ENCODE measurements at places on chromosomes 13 and 19.

- peak; percentile 40 for DNase-seq
Observed at GRCh38 chr19:10927730-10928562, 493 bp downstream of the YIPF2 start.

- DNase-seq = peak; percentile 82
Observed at GRCh38 chr19:57527136-57527881, at the start of gene ZNF549. Gene ZNF549 (plus strand): TSS chr19:57527356. CDS start chr19:57527574, 218 bp downstream.

DNA sequence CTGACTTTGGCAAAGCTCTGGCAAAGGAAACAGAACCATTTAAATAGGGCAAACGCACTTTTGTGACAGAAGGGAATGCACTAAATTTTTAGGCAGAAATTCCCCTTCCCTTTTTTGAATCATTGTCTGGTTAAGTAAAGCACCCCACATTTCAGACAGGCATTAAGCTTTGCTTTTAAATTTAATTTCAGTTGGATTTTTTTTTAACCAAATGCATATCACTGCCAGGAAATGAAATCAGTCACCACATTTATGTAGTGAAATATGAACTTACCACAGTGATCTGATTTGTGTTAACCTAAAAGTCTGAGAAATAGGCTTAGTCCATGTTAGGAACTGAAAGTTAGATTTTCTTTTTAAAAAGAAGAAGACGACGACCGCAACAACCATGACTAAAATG, 10.8 kb downstream of the GPR183 start:
- no peak for DNase-seq

DNA sequence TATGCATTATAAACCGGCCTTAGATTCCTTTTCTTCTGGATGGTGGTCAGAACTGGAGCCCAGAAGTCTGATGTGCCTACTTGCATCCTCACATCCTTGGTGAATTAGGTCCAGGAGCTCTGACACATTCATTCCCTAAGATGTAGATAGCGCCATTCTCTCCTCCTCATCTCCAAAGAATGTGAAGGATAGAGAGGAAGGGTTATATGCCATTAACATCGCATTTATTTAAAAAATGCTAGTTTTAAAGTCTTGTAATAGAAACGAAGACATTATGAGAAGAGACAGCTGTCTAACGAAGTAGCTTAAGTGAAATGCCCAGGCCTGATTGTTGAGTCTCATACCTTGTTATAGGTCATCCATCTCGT, 9.7 kb downstream of the MBNL2 start:
- DNase-seq = no peak

DNA sequence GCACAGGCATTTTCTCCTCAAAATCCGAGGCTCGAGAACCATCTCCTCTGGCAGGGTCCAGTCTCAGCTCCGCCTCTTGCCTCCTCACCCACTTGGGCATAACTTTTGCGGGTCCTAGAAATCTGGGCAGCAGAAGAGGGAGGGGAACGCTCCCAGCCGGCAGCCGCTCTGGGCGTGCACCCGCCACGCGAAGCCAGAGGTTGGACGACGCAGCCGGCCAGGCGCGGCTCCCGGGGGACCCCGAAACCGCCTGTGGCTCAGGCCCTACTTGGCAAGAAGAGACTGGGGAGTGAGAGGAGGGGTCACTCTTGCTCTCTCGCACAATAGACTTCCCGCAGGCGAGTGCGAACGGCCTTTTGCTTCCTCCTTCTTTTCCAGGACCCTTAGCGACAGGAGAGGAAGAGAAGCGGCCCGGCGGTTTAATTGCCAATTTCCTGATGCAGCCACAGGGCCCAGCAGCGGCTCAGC, 6.0 kb upstream of the SOX1 start:
- DNase-seq = no peak

GRCh38 chr13:21910546-21910945, 239.7 kb downstream of the FGF9 start:
- no peak for DNase-seq

- DNase-seq = no peak
Observed at GRCh38 chr13:95485045-95485517, 67.4 kb upstream of the CLDN10 start.

DNA sequence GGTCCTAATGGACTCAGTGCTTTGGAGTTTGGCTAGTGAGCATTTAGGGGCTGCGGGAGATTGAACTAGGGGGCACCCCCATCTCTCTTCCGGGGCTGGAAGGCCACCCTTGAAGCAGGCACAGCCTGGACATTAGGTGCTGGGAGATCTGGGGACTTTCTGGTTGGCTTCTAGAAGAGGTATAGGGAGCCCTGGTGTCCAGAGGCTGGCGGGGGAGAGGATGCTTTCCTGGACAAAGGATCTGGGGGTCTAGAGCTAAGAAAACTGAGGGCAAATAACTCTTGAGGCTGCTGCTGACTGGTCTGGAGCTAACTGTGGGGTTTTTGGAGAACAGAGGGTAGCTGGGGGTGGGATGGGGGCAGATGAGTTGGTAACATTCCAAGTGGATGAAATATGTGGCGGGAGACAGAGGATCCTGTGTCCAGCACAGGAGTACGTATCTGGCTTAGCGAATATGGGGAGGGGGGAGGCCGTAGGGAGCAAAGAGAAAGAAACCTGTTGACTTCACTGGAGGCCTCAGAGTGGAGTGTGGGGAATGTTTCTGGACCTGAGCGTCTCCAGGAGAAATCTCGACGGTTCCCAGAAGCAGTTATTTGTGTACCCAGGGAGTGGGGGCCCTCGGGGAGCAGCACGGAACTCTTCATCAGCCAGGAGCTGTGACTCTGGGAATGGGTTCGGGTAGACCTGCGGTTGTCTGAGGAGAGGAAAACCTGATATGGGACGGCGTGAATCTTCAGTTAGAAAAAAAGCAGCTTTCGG, 1.4 kb downstream of the HNRNPUL1 start:
- DNase-seq = no peak

GRCh38 chr13:112115403-112116091, 48.6 kb downstream of the SOX1 start:
- DNase-seq = no peak

DNA sequence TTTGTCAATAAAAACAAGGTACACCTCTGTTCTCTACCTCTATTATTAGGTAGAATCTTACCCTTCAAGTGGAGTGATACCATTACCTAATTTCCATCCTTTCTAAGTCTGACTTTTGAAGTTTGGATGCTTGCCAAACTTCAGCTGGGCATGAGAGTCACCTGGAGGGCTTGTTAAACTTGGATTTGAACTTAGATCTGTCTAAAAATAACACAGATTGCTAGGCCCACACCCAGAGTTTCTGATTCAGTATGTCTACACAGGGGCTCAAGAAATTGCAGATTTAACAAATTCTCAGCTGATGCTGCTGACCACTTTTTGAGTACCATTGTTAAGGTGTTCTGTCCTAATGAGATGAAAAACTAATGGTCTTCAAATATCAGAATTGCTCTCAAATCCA, 512.2 kb downstream of the LMO7 start:
- no peak for DNase-seq

DNA sequence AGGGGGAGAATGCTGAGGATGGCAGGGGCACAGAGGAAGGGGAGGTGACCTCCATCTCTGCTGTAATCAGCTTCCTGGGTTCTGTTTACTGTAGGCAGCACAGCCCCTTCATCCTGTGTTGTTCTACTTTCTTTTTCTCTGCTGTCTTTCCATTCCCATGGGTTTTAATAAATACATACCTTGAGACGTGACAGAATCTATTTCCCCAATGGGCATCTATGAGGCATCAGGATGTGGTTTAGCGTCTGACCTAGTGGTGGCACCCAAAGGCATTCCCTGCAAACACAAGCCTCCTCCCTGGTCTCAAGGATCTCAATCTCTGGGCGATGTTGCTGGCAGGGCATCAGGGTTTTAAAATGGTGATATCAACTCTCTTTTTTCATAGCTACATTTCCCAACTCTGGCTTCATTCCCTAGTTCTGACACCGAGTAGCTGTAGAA, 60.8 kb downstream of the ALOX5AP start:
- DNase-seq = no peak

- no peak for DNase-seq
Observed at GRCh38 chr13:80584785-80585184, 243.9 kb upstream of the SPRY2 start.

- no peak for DNase-seq
Observed at GRCh38 chr19:55552620-55553019, 7.3 kb upstream of the SBK3 start.

DNA sequence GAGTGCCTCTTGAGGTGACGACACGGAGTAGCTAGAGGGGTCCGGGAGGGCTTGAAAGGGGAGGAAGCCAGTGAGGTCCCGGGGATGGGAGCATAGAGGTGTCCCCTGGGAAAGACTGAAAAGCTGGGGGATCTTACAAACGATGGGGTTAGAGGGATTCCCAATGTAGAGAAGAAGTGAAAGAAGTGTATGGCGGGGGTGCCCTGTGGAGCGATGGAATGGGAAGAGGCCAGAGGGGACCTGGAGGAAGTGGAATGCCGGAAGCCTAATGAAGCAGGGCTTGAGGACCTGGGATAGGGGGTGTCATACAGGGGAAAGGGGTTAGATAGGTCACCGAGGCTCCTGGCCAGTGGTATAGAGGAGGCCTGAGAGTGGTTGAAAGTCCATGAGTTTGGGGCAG, 580 bp downstream of the AP2A1 start:
- DNase-seq = no peak

DNA sequence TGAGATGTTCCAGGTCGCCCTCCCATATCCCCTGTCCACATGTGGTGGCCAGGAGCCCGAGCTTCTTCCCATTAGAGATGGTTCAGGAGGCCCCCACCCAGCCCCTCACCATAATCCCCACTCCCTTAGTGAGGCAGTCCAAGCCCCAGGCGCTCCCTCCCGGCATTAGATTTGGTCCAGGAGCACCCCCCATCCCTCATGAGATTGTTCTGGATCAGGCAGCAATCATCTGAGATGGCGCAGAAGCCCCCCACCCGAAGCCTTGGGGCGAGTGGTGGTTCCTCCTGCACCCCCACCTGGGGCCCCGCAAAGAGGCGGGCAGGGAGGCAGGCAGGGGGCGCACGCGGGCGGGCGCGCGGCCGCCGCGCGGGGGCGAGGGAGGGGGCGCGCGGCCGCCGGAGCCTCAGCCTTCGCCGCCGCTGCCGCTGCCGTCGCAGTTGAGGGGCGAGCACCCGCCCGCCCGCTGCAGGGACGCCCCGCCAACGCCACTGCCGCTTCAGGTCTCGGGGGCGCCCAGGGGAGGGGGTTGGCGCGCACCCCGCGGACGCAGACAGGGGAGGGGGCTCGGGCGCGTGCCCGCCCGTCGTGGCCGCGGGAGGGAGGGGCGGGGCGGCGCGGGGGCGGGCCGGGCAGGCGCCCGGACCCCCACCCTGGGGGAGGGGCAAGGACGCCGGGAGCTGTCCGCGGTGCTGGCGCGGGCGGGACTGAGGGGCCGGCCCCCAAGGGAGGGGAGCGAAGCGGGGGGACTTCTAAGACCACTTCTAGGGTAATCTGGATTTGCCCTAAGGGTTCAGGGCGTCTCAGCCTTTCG, 46.4 kb upstream of the SHKBP1 start:
- no peak for DNase-seq

- no peak for DNase-seq
Observed at GRCh38 chr19:40392123-40392522, 2.1 kb upstream of the HIPK4 start.

DNA sequence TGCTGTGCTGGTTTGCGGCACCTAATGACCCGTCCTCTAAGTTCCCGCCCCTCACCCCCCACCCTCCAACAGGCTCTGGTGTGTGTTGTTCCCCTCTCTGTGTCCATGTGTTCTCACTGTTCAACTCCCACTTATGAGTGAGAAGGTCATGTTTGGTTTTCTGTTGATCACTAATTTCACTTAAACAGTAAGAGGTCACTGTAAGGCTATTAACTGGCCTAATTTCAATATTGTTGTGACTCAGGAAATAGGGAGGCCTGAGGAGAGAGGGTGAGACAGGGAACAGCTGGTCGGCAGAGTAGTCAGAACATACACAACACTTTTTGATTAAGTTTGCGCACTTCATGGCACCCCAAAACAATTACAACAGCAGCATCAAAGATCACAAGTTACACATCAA, 15.6 kb downstream of the TUBGCP3 start:
- no peak for DNase-seq

GRCh38 chr19:42254089-42254849, 659 bp downstream of the ERF start:
- DNase-seq = peak; percentile 63

- DNase-seq = no peak
Observed at GRCh38 chr13:110263888-110264287, 43.1 kb downstream of the COL4A1 start.

DNA sequence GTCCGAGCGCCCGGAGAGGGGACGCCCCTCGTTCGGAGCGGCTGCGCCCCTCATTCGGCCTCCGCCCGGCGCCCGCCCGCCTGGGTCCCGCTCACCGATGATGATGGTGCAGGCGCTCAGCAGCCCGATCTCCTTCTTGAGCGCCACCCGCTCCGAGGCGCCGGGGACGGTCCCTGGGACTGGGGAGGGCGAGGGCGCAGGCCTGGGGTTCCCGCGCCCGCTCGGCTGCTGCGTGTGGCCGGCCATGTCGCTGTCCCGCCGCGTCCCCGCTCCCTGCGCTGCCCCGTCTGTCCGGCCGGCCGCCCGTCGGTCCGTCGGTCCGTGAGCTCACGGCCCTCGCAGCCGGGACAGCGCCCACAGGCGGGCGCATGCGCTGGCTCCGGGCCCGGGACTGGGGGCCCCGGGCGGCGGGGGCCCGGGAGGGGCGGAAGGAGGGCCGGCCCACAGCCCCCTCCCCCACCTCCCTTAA, at the start of gene SLC7A10:
Gene SLC7A10 (minus strand): TSS at position 393 of the 469 bp plus-strand sequence. CDS start 147 bp downstream, at position 246.
- DNase-seq = no peak

- DNase-seq = no peak
Observed at GRCh38 chr13:101127741-101128353, 288.5 kb downstream of the NALCN start.

DNA sequence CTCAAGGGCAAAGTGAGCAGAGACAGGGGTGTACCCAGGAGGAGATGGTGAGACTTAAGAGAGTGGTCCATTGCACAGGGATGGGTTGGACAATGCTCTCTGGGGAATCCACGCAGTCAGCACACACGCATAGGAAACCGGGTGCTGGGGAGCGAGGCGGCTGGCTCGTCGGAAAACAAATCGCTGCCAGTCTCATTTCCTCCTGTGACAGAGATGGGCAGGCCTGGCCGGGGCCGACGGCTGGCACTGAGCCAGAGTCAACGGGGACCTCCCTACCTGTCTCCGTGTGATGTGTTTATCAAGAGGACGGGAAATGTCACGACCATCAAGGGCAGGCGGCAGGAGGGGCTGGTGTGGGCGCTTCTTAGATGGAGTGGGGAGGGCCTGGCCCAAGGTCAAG, 27.3 kb downstream of the PTPRS start:
- DNase-seq = no peak

- DNase-seq = no peak
Observed at GRCh38 chr13:42807866-42808265, 26.5 kb downstream of the FAM216B start.

- no peak for DNase-seq
Observed at GRCh38 chr13:102558029-102558428, 38.8 kb upstream of the TPP2 start.

- no peak for DNase-seq
Observed at GRCh38 chr19:12789098-12789903, 2.0 kb upstream of the JUNB start.

GRCh38 chr13:23430664-23431063, 2.8 kb downstream of the SACS start:
- no peak for DNase-seq
